ENCODE measurements at places on chromosomes 3 and 15.

- DNase-seq: no peak
Observed at GRCh38 chr3:37741644-37742043, 120.0 kb upstream of the CTDSPL start.

GRCh38 chr3:193552923-193553322 lies 1.8 kb downstream of the ATP13A4 start:
- no peak for DNase-seq

- DNase-seq: no peak
Observed at GRCh38 chr15:91782221-91782620, 71.3 kb upstream of the SLCO3A1 start.

DNA sequence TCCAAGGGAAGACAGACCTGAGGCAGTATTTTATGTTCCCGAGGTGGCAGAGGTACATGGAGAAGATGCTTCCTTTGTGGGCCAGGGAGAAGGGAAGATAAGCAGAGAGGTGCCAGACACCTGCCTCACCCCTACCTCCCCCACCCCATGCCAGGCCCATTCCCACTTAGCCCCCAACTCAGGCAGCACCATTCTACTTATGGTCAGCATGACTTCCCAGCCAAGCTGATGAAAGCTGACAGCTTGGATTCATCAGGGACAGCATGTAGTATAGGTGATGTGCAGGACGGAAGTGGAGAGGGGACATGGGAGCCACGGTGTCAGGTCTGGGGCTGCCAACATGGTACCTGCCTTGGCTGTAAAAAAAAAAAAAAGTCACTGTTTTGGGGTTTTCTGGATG lies 57.5 kb upstream of the CSPG4 start:
- no peak for DNase-seq

GRCh38 chr3:101189796-101190195 lies 130.6 kb downstream of the IMPG2 start:
- DNase-seq: no peak

GRCh38 chr3:66317750-66318376 lies 97.1 kb downstream of the SLC25A26 start:
- no peak for DNase-seq

Data from CD4-positive, alpha-beta T cell treated with Interferon gamma for 1 hour (primary cell).